ENCODE measurements at places on chromosomes 6 and 20.

DNA sequence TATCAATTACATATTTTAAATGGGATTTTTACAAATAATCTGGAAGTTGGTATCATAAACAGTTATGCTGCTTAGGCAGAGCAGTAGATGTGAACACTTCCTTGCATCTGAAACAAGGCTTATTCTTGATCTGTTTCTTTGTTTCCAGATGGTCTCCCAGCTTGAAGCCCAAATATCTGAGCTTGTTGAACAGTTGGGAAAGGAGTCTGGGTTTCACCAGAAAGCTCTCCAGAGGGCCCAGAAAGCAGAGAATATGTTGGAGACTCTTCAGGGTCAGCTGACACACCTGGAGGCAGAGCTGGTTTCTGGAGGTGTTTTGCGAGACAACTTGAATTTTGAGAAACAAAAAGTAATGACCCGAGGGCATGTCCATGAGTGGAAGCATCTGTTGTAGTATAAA lies 91.9 kb downstream of the CCDC170 start:
- no peaks in the 10 kb centered on the region for H3K36me3 ChIP-seq
- H3K27ac ChIP-seq, result no peak overlapping the region
- no peak overlapping the region for H3K4me3 ChIP-seq
- H3K27me3 ChIP-seq, result no peaks in the 10 kb centered on the region
- DNase-seq, result no peak

DNA sequence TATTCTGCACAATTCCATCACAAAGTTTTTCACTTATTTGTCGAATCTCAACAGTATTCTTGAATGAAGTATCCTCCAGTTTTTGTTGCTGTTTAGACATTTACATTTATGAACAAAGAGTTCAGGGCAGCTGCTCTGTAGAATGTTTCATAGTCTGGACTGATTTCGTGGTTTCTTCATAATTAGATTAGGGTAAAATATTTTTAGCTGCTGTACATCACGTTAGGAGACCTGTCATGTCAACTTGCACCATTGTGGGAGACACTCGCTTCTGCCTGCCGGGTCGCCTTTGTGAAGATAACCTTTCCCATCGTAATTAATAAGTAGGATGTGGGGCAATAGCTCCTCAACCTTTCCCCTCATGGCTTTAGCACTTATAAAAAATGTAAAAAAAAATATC lies 27.5 kb upstream of the RPS6KA2 start:
- H3K27ac ChIP-seq, result no peak overlapping the region
- no peak overlapping the region for H3K4me3 ChIP-seq
- peaks cover 5% of the 10 kb centered on the region for H3K27me3 ChIP-seq
- H3K36me3 ChIP-seq, result no peaks in the 10 kb centered on the region
- no peaks in the 10 kb centered on the region for H3K4me1 ChIP-seq
- DNase-seq, result no peak

- no peaks in the 10 kb centered on the region for H3K27me3 ChIP-seq
- peaks cover 11% of the 10 kb centered on the region for H3K4me1 ChIP-seq
- peak; percentile 52 for DNase-seq
Measured at GRCh38 chr6:87407561-87407900, 241 bp upstream of the CFAP206 start.

DNA sequence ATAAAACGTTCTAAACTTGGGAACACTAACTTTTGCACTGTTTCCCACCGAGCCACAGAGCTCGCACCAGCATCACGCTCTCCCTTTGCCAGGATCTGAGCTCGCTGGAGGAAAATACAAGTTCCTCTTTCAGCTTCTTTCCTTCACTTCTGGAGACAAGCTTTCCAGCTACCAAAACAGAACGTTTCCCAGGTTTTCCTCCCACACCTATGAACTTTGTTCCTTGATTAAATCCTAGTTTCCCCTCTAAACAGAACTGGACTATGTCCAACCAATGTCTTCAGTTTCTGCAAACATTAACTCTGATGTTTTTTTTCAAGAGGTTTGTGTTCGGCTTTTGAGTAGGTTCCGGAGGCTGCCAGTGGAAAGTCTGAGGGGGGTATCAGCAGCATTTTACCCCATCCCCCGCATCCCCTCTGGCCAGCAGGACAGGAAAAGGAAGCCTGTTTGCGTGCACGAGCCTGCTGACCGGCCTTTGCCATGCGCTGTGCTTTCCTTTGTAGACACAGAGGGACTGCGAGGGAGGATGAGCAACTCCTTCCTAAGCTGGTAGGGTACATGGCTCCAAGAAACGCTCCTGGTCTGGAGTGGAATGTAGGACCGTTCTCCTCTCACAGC lies 135.5 kb downstream of the LY86 start:
- H3K36me3 ChIP-seq, result no peaks in the 10 kb centered on the region

- no peaks in the 10 kb centered on the region for H3K27me3 ChIP-seq
- no peak overlapping the region for H3K27ac ChIP-seq
- H3K36me3 ChIP-seq, result no peaks in the 10 kb centered on the region
- no peak overlapping the region for H3K4me3 ChIP-seq
- DNase-seq, result no peak
Measured at GRCh38 chr6:85134172-85134571, 315.7 kb upstream of the NT5E start.

DNA sequence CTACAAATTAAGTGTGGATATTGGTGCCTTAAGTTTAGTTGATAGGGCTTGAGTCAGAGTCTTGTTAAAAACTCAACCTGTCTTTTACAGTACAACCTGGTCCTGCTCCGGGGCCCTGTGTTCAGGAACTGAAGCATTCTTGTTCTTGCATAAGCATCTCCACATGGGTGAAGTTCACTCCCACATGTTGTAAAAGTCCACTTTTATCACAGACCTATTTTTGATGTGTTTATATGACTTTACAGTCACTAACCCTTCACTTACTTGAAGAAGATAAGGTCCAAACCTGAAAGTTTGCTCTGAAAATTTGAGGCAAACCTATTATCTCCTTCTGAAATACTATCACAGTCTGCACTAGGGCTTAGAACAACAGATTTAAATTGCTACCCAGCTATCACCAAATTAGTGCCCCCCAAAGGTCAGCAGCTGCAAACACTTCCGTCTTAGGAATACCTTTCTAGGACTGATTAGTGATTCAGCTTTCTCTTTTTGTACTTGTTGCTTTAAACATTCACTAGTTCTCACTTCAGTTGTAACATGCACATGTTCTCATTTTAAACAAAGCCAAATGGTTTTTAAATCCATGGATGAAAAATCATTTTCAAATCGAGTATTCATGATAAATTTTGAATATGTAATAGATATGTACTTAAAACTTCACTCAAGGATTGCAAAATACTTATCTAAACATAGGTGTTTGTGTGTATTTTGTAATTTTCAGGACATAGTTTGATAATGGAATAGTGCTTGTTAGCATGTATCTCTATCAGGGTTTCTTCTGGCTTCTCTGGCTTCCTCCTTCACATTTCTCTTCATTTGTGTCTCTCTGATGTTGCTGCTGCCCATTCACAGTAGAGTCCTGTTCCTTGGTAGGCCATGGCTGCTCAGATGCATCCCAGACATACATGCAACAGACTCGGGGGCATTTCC lies 469.8 kb upstream of the SOX4 start:
- no peaks in the 10 kb centered on the region for H3K27me3 ChIP-seq
- no peaks in the 10 kb centered on the region for H3K4me1 ChIP-seq
- DNase-seq, result no peak
- H3K36me3 ChIP-seq, result no peaks in the 10 kb centered on the region

DNA sequence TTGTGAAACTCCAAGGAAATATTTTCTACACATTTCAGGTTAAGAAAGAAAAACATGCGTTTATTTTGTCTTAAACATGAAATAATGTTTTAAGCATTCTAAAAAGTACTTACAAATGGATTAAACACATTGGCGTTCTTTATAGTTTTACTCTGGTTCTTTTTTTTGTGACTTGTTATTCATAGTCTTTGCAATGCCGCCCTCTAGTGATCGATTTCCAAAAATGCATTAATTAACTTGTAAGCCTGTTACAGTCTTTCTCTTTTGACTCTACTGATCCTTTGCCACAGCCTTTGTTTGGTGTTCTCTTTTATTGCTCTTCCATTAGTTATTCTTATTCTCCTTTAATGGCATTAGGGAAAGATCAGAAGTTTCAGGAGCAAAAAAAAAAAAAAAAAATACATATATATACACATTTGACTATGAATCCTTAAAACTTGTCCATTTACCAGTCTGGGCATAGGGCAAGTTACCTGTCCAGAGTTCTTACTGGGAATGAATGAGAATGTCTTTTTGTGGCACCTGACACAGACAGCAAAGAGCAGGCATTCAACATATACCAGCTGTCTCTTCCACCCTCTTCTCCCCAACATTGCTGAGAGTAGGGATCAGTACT lies 59.9 kb downstream of the MACROD2 start:
- H3K36me3 ChIP-seq, result no peaks in the 10 kb centered on the region
- no peaks in the 10 kb centered on the region for H3K27me3 ChIP-seq
- H3K4me1 ChIP-seq, result no peaks in the 10 kb centered on the region
- H3K27ac ChIP-seq, result no peak overlapping the region

GRCh38 chr6:15355683-15356099 lies 109.8 kb downstream of the JARID2 start:
- no peak overlapping the region for H3K4me3 ChIP-seq
- no peaks in the 10 kb centered on the region for H3K27me3 ChIP-seq
- no peaks in the 10 kb centered on the region for H3K36me3 ChIP-seq
- H3K27ac ChIP-seq, result no peak overlapping the region

GRCh38 chr6:104608101-104608500 lies 251.6 kb downstream of the HACE1 start:
- DNase-seq, result no peak
- H3K27ac ChIP-seq, result no peak overlapping the region
- no peaks in the 10 kb centered on the region for H3K27me3 ChIP-seq
- no peaks in the 10 kb centered on the region for H3K4me1 ChIP-seq
- no peaks in the 10 kb centered on the region for H3K36me3 ChIP-seq

- no peaks in the 10 kb centered on the region for H3K27me3 ChIP-seq
- H3K4me3 ChIP-seq, result no peak overlapping the region
- no peaks in the 10 kb centered on the region for H3K36me3 ChIP-seq
- DNase-seq, result no peak
- no peak overlapping the region for H3K27ac ChIP-seq
Measured at GRCh38 chr20:14498772-14499171, 161.4 kb upstream of the FLRT3 start.

- H3K36me3 ChIP-seq, result no peaks in the 10 kb centered on the region
- no peaks in the 10 kb centered on the region for H3K4me1 ChIP-seq
- no peaks in the 10 kb centered on the region for H3K27me3 ChIP-seq
- H3K4me3 ChIP-seq, result no peak overlapping the region
Measured at GRCh38 chr6:166143011-166143410, 24.6 kb downstream of the TBXT start.

- DNase-seq, result no peak
- H3K4me3 ChIP-seq, result no peak overlapping the region
- H3K27me3 ChIP-seq, result no peaks in the 10 kb centered on the region
- no peaks in the 10 kb centered on the region for H3K36me3 ChIP-seq
- no peak overlapping the region for H3K27ac ChIP-seq
Measured at GRCh38 chr6:108403236-108403635, 108.4 kb downstream of the AFG1L start.
